ENCODE measurements at places on chromosomes 5 and 9.

DNA sequence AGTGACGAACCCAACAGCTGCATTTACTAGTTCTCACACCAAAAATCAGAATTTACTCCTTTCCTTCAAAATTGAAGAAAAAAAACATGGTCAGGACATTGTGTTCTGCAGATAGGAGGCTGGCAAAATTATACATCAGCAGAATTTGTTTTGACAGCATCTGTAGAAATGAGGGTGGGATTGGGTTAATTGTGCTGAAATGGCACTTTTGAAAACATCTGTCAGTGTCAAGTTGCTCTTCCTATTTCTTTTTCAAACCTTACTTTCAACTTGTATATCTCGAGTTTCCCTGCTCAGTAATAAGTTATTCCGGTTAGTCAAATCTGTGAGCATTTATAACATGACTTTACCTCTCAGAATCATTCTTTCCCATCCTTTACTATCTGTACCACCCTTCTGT, 19.8 kb downstream of the WDR36 start:
- DNase-seq: no peak

DNA sequence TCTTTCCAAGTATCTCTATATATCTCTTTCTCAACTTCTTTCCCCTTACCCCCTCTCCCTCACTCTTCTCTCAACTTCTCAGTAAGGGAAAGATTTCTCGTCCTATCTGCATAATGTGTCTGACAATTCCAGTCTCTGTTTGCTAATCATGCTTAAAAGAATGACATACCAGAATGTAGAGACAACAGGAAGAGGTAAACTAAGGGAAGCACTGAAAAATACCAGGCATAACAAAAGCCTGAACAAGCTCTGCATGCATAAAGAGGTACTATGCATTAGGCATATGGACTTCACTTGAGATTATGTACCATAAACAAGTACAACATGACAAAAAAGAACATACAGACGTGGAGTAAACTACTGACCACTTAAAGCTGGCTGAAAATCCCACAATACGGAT, 62.6 kb downstream of the SEMA5A start:
- no peak for DNase-seq

GRCh38 chr5:144028636-144029035, 141.8 kb downstream of the YIPF5 start:
- no peak for DNase-seq

DNA sequence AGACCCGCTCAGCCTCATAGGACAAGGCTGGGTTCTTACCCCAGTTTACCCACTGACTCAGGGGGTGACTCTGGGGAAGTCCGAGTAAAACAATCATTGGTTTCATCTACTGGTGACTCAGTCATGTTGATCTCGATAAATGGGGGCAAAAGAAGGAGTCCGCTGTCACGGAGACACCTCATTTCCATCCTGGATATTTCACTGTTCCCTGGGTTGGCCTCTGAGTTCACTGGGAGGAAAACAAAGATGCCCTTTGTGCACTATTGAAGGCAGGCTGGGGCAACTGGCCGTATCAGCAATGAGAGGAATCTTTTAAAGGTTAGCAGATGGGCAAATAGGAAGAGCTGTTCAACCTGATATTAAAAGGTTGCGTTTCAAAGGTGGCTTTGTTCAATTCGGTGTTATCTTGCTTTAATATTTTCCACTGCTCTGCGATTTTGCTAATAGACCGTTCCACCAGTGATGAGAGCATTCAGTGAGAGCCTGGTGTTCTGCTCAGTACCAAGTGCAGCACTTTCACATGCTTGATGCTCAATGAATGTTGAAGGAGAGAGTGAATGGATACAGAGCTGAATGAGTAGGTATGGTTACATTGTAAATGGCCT, 110.2 kb upstream of the EGFLAM start:
- DNase-seq: no peak

- DNase-seq: no peak
Measured at GRCh38 chr5:83509540-83509939, 38.0 kb downstream of the VCAN start.

DNA sequence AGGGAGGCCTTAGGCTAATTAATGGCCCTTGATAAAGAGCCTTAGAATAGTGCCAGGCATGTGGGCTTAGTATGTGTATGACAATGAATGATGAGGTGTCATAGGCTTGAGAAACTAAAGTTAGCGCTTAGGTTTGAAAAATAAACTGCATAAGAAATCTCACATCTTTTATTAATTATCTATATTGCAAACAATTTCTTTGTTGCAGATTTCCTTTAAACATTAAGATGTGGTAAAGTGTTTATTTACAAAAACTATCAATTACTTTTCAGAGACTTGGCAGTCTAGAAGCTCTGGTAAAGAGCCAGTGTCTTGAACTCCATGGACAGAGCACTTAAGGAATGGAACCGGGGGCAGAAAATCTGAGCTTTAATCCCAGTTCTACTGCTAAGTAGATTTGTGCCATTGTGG, 23.1 kb downstream of the MAP1B start:
- no peak for DNase-seq

DNA sequence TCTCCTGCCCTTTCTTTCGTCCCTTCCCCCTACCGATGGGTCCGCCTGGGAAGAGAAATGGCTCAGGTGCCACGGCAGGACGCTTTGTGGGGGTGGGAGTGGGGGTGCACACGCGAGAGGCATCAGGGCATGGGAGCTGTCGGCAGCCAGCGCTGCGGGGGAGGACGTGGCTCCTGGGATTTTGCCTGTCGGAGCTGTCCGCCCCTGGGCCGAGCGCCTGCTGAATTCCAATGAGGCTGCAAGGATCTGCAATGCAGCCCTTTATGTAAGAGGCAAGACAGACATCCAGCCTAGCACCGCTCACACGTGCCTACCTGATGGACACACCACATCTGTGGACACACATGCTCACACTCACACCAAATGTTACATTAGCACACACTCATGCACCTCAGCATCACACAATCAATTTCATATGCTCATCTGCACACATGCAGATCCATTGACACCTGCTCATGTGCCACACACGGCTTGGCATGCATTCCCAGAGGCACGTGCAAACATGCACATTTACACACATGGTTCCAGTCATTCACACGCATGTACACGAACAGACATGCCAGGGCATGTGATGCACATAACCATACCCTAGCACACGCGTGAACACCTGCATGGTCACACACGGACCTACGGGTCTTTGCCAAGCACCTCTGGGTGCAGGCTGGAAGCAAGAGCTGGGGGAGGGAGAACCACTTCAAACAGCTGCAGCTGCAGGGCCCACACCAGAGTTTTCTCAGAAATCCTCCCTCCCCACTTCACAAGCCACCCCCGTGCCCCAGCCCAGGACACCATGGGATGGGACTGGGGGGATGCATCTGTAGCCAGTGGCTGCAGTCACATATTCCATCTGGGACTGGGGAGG, 1.4 kb downstream of the GRIN1 start:
- DNase-seq: no peak

- no peak for DNase-seq
Measured at GRCh38 chr9:20940447-20941173, 90.8 kb downstream of the HACD4 start.

- DNase-seq: no peak
Measured at GRCh38 chr9:129102791-129103594, 7.6 kb downstream of the CRAT start.

DNA sequence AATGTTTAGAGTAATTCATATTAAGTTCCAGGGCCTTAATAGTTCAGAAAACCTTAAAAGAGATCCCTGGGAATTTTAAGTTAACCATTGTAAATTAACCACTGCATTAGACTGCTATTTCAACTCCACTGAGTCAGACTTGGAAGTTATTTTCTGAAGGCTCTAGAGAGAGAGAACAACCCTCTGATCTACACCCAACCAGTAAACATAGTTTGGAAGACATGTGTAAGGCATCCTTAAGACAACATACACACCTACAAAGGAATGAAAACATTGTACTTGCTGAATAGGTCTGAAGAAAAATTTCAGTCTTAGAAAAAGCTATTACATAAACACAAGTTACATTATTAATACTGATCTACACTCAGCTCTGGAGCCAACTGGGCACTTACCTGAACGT, 158.2 kb upstream of the FST start:
- DNase-seq: no peak

DNA sequence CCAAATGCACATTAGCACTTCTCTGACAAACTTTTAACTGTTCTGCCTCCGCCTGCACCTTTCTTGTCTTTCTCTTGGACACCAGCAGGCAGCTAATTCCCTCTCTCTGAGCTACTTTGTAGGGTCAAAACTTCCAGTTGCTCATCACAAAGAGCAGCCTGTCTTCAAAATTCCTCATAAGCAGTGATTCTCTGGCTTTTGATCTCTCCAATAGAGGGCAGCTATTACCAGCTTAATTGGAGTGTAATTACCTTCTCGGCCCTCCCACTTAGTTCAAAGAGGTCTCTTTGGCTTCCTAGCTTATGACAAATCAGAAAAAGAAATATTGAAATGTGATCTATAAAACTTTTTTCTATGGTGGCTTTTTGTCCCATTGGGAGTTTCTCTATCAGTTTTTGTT, 43.6 kb upstream of the RAD23B start:
- no peak for DNase-seq

DNA sequence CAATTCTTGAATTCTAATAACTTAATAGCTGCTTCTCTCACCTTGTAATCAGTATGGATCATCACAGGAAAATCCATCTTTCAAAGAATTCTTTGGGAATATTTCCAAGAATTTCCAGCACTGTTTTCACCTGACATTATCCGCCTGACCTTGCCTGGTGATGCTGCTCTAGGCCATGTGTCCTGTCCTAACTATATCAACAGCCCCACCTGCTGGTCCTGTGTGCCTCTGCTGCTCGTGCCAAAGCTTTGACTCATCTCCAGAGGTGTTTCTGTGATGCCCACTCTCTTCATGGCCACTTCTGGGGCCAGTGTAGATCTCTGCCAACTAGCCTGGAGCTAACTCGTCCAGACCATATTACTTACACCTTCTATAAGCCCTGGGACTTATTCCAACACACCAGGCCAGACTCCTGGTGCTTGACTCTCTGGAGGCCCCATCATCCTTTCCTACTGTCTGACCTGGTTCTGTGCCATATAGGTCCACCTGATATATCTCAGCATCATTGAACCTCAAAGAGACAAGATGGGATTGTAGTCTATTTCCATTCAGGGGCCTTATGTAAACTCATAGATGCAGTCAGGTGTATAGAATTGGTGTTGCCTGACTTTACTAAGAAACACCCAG, 67.5 kb upstream of the CKMT2 start:
- DNase-seq: no peak

DNA sequence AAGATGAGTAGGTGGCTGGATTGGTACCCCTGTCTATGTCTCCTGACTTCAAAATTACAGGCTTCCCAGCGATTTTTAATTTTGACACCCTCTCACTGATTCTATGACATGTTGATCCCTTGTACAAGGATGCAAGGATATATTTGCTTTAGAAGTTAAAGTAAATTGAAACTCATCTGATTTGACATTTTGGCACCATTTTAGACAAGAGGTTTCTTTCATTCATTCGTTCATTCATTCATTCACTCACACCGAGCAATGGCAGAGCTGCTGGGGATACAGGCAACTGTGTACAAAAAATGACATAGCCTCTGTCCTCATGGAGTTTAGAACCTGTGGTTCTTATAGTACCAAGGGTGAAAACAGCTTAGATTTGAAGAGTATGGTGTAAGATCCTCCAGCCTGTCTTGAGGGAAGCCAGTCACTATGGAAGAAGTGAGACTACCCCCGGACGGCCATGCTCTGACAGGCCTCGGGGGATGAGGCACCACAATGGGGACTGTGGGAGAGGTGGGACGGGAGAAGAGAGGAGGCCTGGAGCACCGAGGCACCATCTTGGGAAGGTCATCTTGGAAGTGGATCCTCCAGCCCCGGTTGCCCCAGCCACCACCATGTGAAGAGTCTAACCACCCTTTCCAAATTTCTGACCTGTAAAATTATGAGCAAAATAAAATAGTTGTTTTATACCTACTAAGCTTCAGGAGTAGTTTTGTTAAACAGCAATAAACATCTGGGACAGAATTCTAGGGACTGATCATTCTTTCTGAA, 16.2 kb downstream of the STC2 start:
- DNase-seq: no peak

GRCh38 chr5:83244516-83244915, 167.2 kb downstream of the XRCC4 start:
- DNase-seq: no peak

- DNase-seq: no peak
Measured at GRCh38 chr5:62314213-62314830, 8.3 kb downstream of the KIF2A start.

- DNase-seq: no peak
Measured at GRCh38 chr5:125220284-125220683, 473.8 kb upstream of the ZNF608 start.

DNA sequence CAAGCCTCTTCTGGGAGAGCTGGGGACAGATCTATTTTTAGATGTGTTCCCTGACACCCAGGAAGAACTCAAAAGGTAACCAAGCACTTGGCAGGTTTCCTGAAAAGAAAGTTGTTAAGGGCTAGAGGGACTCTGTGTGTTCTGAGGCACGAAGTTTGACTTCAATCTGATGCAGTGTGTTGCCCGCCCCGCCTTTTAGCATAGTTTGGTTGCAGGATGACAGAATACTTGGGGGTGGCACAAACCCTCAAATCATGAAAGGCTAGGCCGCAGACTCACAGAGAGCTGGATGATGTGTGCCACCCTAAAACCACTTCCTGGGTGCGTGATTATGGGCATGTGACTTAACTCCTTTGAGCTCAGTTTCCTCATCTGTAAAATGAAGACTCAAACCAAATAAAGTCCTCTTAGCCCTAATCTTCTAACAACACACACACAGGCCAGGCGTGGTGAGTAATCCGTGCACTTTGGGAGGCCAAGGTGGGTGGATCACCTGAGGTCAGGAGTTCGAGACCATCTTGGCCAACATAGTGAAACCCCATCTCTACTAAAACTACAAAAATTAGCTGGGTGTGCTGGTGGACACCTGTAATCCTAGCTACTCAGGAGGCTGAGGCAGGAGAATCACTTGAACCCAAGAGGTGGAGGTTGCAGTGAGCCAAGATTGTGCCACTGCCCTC, 12.8 kb upstream of the NDFIP1 start:
- DNase-seq: no peak

DNA sequence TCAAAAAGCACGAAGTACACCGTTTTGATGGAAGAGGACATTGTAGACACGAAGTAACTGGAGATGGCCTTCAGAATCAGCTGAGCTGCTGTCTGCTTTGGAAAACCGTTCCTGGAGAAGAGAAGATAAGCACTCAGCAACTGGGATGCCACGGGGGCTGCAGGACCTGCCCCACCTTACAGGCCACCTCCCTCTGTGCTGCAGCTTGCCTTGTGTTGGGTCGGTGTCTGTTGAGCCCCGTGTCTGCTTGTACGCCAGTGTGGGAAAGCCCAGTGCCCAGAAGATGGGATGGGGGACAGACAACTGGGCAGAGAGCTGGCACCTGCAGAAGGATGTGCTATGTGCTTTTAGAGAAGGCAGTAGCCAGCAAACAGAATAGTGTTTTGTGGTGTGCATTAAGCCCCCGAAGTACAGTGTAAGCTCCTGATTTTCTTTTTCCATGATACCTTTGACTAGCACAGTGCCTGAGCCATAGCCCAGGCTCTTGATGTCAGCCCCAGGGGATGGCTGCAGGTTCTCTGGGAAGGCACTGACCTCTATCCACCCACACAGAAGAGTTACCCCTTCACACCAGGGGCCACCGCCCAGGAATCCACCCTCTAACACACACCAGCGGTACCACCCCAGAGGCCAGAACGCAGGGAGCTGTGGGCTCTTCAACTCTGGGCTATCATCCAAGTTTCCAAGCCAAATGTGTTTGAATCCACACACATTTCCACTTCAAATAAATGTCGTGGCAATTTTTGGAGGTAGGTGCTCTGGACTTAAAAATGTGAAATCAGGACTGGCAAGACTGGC, 63.8 kb downstream of the MACROH2A1 start:
- no peak for DNase-seq
